ENCODE measurements at places on chromosomes 11 and 22.

DNA sequence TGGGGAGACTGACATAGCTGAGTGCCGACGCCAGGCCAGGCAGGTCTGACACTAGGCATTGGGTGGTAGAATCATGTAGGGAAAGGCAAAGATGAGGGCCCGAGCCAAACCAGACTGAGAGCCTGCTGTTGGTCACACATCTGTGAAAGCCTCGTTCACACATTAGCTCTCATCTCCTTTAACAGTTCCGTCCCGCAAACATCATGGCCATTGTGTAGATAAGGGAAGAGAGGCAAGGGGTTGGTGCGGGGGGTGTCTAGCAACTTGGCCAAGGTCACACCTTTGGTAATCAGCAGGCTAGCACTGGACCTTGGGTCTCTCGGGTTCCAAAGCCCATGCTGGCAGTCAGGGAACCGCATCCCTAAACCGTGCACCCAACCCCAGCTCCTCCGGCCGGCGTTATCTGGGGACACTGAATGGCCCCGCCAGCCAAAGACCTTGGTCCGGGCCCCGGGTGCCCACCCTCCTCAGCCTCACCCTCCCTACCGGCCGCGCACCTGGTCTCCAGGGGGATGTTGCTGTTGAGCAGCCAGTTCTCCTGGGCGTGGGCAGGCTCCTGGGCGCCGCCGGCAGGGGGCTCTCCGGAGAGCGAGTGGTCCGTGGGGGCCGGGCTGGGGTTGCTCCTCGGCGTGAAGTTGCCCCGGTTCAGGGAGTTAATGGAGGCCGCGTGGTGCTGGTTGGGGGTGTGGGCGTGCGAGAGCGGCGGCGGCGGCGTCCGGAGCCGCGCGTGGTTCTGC lies 328.3 kb upstream of the NARS2 start:
- H3K36me3 ChIP-seq = no peaks in the 10 kb centered on the region
- no peaks in the 10 kb centered on the region for H3K4me1 ChIP-seq
- no peak overlapping the region for H3K27ac ChIP-seq
- no peak for ATAC-seq

- peaks cover 40% of the 10 kb centered on the region for H3K27me3 ChIP-seq
- peak; percentile 21 for ATAC-seq
- H3K4me1 ChIP-seq = no peaks in the 10 kb centered on the region
- H3K27ac ChIP-seq = no peak overlapping the region
- H3K36me3 ChIP-seq = no peaks in the 10 kb centered on the region
Observed at GRCh38 chr11:1160231-1161101, 2.7 kb downstream of the MUC5AC start.

GRCh38 chr11:122754553-122755322 lies 83.6 kb upstream of the CRTAM start:
- no peak overlapping the region for H3K27ac ChIP-seq
- H3K4me3 ChIP-seq = no peak overlapping the region
- ATAC-seq = peak; percentile 52
- no peaks in the 10 kb centered on the region for H3K27me3 ChIP-seq

GRCh38 chr11:126336138-126336541 lies 19.3 kb upstream of the ST3GAL4 start:
- H3K27me3 ChIP-seq = no peaks in the 10 kb centered on the region
- no peak overlapping the region for H3K4me3 ChIP-seq
- no peak for ATAC-seq
- H3K36me3 ChIP-seq = peaks cover 78% of the 10 kb centered on the region
- H3K4me1 ChIP-seq = peaks cover 9% of the 10 kb centered on the region

DNA sequence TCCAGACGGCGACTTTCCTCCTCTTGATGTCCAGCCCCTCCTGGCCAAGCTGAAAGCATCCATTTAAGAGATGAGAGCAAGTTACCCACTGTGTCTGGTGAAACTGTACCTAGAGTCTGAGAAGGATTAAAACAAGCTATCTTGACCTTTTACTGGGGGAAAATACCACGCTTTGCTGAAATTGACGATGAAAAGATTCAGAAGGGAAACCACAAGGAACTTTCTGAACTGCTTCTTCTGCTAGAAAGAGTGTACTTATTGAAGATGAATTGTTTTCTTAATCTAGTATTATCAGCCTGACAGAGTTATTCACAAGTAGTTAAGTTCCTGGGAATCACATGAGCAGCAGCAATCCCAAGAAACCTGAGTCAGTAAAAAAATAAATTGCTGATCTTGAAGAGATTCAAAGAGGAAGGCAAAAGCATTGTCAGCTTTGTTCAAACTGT lies 13.1 kb upstream of the MS4A6A start:
- no peak overlapping the region for H3K4me3 ChIP-seq
- peaks cover 22% of the 10 kb centered on the region for H3K4me1 ChIP-seq
- H3K36me3 ChIP-seq = peaks cover 7% of the 10 kb centered on the region
- peak overlapping the region; percentile 32 for H3K27ac ChIP-seq

DNA sequence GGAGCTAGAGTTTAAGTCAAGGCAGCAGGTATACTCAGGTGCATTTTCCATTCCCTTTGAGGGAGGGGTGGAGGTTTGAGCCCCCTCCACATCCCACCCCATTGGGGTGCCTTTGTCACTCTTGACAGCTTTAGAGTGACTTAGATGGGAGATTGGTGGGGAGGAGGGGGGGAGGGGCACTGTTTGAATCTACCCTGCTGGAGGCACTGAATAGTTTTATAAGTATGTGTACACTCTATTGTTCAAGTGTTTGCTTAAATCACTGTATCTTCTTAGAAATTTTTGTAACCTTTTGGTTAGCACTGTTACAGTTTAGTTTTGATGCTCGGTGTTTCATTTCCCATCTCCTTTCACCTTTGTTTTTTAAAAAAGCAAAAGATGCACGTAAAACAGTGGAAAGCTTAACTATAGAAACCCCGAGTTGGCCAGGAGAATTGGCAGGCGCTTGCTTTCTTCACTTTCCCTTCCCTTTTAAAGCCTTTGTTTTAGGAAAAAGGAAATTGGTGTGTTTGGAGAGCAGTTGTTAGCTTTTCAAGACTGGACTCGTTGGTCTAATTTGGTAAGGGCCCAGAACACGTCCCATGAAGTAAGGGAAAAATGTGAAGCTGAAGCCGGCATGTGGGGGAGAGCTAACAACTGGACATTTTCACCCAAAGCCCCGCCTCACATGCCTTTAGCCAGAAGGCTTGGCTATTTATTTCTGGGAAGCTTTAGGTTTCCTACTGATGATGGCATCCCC lies 42.8 kb downstream of the TNRC6B start:
- H3K27ac ChIP-seq = no peak overlapping the region
- peaks cover 75% of the 10 kb centered on the region for H3K4me1 ChIP-seq
- H3K27me3 ChIP-seq = no peaks in the 10 kb centered on the region
- no peak overlapping the region for H3K4me3 ChIP-seq
- peaks cover 13% of the 10 kb centered on the region for H3K36me3 ChIP-seq

- H3K4me3 ChIP-seq = no peak overlapping the region
- no peak overlapping the region for H3K27ac ChIP-seq
- H3K27me3 ChIP-seq = no peaks in the 10 kb centered on the region
- H3K36me3 ChIP-seq = no peaks in the 10 kb centered on the region
Observed at GRCh38 chr22:42291287-42291686, 20.8 kb upstream of the TCF20 start.

DNA sequence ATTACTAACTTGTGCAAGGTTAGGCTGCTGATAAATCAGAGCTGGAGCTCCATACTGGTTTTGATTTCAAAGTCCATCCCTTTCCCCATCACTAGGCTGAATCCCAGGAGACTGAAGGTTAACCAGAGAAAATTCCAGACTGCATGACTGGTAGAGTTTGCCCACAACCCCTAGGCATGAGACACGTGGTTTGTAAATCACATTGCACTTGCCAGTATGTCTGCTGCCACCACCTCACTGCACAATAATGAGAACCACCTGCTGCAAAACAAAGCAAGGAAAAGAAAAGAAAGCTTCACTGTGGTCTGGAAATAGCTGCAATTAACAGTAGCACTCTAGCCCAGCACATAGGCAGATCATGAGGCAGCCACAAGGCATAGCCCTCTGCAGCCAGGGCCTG lies 67.6 kb upstream of the NTM start:
- peaks cover 22% of the 10 kb centered on the region for H3K27me3 ChIP-seq
- H3K27ac ChIP-seq = no peak overlapping the region
- H3K36me3 ChIP-seq = no peaks in the 10 kb centered on the region
- ATAC-seq = no peak
- no peak overlapping the region for H3K4me3 ChIP-seq

DNA sequence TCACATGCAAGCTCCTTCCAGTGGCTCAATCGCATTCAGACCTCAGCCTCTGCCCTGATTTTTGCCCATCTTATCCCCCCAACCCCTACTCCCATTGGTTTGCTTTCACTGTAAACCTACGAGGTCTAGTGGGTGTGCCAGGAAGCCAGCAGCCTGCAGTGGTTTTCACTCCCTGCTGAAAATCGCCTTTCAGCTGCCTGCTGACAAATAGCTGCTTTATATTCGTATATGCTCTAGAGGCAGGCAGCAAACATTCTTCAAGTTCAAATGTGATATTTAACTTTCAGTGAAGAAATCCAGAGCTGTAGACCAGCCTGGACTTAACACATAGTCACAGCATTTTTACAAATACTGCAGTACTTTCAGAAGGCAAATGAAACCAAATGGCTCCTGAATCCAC lies 92.8 kb upstream of the APOA1 start:
- no peaks in the 10 kb centered on the region for H3K27me3 ChIP-seq
- H3K4me1 ChIP-seq = peaks cover 86% of the 10 kb centered on the region

GRCh38 chr11:76321820-76322524 lies 59.0 kb downstream of the THAP12 start:
- H3K4me1 ChIP-seq = no peaks in the 10 kb centered on the region
- no peak overlapping the region for H3K27ac ChIP-seq
- H3K36me3 ChIP-seq = no peaks in the 10 kb centered on the region
- H3K4me3 ChIP-seq = no peak overlapping the region
- no peak for ATAC-seq

GRCh38 chr11:46120346-46121300 lies 631 bp downstream of the PHF21A start:
- peak overlapping the region; percentile 93 for H3K27ac ChIP-seq
- no peaks in the 10 kb centered on the region for H3K36me3 ChIP-seq
- peaks cover 36% of the 10 kb centered on the region for H3K4me1 ChIP-seq
- H3K27me3 ChIP-seq = no peaks in the 10 kb centered on the region
- peak overlapping the region; percentile 96 for H3K4me3 ChIP-seq

DNA sequence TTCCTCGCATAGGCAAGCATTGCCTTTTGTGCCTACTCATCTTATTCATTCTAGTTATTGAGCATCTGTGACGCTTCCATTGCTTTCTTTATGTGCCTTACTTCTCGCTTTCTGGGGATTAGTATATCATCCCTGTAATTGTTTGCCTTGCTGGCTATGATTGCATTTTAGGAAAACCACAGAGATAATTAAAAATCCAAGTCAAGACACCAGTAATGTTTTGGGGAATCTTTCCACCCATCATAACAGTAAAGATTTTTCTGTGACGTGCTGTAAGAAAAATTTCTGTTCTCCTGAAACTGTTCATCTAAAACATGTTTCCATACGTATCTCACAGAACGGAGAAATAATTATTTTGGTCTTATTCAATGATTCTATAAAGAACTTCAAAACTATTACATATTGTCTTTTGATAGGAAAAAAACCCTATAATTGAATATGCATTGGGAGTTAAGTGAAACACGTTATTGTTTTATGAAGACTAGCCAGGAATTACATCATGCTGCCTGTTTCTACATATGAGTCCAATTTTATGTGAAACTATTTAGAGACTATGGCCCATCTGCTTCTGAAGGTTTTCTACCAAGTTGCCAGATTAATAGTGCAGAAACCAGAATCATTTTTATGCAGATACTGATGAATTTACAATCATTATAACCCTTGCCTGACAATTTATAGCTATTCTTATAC lies 133.7 kb upstream of the FIBIN start:
- H3K36me3 ChIP-seq = no peaks in the 10 kb centered on the region
- H3K27me3 ChIP-seq = no peaks in the 10 kb centered on the region
- ATAC-seq = no peak
- no peak overlapping the region for H3K4me3 ChIP-seq
- no peak overlapping the region for H3K27ac ChIP-seq

- no peak overlapping the region for H3K4me3 ChIP-seq
- H3K27ac ChIP-seq = no peak overlapping the region
- no peaks in the 10 kb centered on the region for H3K36me3 ChIP-seq
- no peak for ATAC-seq
- H3K4me1 ChIP-seq = no peaks in the 10 kb centered on the region
- H3K27me3 ChIP-seq = peaks cover 10% of the 10 kb centered on the region
Observed at GRCh38 chr11:86696004-86696403, 23.6 kb upstream of the ME3 start.

GRCh38 chr11:35491231-35491871 lies 34.1 kb downstream of the PAMR1 start:
- ATAC-seq = no peak
- H3K4me1 ChIP-seq = no peaks in the 10 kb centered on the region
- H3K27me3 ChIP-seq = peaks cover 21% of the 10 kb centered on the region
- H3K27ac ChIP-seq = no peak overlapping the region
- no peaks in the 10 kb centered on the region for H3K36me3 ChIP-seq
- no peak overlapping the region for H3K4me3 ChIP-seq

DNA sequence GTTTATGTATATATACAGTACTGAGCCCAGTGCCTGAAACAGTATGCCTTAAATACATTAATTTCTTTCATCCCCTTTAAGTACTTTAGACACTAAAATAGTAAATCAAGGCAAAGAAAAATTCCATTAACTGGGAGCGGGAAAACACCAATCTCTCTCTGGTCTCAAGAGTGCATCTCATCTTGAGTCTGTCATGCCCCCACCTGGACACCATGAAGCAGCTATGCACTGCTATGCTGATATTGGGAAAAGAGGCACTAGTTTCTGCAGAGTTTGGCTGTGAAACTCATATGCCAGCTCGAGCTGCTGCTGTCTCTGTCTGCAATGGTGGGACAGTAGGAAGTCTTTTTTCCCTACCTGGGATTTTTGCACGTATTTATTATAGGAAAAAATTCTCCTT lies 754.4 kb upstream of the RAG2 start:
- no peak overlapping the region for H3K4me3 ChIP-seq
- ATAC-seq = no peak
- H3K27me3 ChIP-seq = no peaks in the 10 kb centered on the region
- no peaks in the 10 kb centered on the region for H3K36me3 ChIP-seq

DNA sequence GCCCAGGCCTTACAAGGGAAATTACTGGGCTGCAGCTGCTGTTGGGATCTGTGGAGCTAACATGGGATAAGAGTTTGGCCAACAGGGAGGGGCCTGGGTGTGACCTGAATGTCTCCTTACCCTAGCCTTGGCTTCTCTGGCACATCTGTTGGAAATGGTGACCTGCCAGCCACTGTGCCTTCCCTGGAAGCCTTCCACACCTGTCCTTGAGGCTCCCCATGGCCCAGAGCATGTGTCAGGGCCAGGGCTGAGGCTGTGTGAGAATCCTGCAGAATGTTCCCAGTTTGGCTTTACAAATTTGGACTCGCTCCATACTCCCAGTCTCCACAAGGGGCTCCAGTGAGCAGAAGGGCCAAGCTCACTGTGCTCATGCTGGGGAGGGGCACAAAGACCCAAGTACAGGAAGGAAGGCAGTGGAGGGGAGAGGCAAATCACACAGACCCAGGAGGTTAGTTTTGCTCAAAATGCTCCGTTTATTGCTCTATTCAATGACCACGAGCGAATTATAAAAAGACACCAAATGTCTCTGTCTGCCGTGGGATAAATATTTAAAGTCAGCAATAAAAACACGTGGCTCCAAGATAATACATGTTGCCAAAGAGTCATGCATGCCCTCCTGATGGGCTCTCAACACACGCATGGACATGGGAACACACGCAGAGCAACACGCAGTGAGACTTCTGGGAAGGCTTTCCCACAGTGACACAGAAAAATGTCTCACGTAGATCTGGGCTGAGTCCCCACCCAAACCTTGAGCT lies 1.7 kb upstream of the IGSF22 start:
- H3K4me3 ChIP-seq = no peak overlapping the region
- H3K27me3 ChIP-seq = no peaks in the 10 kb centered on the region
- peaks cover 32% of the 10 kb centered on the region for H3K4me1 ChIP-seq
- ATAC-seq = no peak
- no peaks in the 10 kb centered on the region for H3K36me3 ChIP-seq
- no peak overlapping the region for H3K27ac ChIP-seq

- no peak overlapping the region for H3K27ac ChIP-seq
- H3K27me3 ChIP-seq = no peaks in the 10 kb centered on the region
- no peak for ATAC-seq
- no peaks in the 10 kb centered on the region for H3K36me3 ChIP-seq
- no peak overlapping the region for H3K4me3 ChIP-seq
Observed at GRCh38 chr11:28461338-28461737, 353.1 kb downstream of the METTL15 start.

Measured in stimulated activated memory B cell treated with anti-CD40 and anti-IgM and Interleukin-4, amounts not matched to agents 10 μg/mL and 1 μg/mL and 100 μg/mL, for 72 hours (primary cell).